ENCODE measurements at places on chromosomes 2 and 18.

DNA sequence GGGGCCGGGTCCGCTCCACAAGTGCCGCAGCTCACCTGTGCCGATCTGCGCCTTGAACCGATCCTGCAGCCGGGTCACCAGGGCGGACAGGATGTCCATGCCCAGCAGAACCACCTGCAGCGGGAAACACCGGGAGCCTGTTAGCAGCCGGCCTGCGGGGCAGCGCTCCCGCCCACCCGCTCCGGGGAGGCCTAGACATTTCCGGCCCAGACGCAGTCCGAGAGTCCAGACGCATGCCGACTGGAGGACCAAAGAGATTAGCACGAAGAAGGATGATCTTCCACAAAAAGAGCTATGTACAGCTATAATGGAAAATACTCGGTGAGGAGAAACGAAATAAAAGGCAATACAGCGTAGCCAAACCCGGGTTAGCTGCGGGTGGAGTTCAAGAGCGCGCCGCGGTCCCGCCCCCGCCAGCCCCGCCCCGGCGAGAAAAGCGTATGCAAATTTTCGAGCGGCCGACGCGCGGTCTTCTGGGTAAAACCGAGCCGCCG, 421 bp upstream of the RNU4ATAC start:
- peak; percentile 89 for DNase-seq

GRCh38 chr2:149463328-149464002, 124.1 kb downstream of the MMADHC start:
- no peak for DNase-seq

GRCh38 chr18:25351280-25351775, 638 bp downstream of the ZNF521 start:
- DNase-seq: no peak

DNA sequence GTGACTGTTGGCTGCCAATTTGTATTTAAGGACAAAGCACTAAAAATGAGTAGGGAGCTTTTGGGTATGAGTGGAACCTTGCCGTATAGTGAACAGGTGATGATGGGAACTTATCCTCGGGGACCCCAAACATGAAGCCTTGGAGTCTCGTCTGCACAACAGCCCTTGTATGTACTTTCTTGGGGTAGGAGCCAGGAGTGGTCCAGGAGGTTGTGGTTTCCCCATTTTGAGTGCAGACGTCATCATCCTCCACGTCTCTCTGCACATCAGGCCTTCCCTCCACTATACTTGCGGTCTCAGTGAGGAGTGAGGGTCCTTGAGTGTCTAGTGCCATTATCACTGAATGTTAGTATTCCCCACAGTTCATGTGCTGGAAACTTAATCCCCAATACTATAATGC, 101.5 kb upstream of the HS6ST1 start:
- no peak for DNase-seq

DNA sequence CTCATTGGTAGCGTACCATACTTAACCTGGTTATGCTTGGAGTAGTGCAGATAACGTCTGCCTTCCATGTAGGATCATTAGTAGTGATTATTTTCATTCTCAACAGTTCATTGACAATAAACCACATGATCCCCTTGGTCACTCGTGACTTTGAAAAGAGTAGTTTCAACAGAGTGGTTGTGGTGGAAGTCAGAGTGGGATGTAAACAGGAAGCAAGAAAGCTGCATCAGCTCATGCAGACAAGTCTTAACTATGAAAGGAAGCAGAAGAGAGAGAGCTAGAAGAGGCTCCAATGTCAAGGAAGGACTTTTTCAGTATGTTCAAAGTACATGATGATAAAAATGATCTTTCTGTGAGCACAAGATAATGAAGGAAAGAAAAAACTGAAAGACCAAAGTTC, 287.4 kb downstream of the MBD2 start:
- DNase-seq: no peak

- no peak for DNase-seq
Observed at GRCh38 chr2:81513328-81513727, 1208.8 kb upstream of the LRRTM1 start.

DNA sequence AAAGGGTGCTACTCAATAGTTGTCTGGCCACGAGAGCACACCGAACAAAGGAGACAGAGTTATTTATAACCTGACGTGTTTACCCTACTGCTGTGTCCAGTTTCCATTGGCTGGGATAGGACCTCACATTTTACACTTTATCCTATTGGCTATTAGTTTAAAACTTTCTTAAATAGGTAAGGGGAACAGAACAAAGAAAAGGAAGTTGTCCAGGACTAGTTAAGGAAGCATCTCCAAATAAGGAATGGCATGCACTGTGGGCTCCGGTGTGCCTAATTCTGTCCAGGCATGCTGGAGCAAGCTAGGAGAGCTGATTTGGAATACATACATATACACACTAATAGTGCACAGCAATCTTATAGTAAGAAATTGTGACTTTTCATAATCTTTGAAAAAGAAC, 72.2 kb downstream of the CAB39 start:
- DNase-seq: no peak

- DNase-seq: peak; percentile 30
Observed at GRCh38 chr2:3959372-3959771, 256.0 kb downstream of the DCDC2C start.

DNA sequence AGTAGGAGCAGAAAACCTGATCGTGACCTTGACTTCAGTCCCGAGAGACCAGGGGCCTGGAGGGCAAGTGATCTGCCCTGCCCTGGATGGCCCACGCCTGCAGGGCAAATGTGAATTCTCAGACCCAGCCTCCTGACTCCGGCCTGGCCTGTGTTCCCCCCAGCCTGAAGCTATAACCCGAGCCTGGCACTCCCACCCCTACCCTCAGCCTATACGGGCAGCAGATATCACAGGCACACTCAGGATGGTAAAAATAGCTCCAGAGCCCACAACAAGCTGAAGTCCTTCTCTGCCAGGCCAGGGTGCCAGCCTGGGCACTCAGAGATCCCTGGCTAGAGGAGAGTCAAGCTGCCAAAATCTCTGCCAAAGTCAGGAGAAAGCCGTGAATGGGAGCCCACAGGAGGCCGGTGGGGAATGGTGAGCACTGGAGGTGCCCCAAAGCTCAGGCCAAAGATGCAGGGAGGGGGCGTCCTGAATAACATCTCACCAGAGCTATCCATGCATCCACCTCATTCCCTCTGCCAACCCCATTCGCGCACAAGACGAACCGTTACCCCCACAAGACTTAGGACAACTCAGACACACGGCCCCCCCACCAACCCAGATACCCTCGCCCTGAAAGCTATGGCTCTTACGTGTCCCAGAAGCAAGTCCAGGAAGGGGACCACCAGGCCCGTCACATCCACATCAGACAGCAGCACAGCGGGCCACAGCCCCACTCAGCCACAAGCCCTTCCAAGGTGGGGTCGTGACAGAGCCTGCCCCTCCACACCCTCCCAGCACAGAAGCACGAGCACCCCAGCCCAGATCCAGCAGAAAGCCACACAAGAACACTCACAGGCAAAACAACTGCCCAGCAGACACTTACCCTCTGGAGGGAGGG, 144.9 kb downstream of the TNS1 start:
- no peak for DNase-seq

DNA sequence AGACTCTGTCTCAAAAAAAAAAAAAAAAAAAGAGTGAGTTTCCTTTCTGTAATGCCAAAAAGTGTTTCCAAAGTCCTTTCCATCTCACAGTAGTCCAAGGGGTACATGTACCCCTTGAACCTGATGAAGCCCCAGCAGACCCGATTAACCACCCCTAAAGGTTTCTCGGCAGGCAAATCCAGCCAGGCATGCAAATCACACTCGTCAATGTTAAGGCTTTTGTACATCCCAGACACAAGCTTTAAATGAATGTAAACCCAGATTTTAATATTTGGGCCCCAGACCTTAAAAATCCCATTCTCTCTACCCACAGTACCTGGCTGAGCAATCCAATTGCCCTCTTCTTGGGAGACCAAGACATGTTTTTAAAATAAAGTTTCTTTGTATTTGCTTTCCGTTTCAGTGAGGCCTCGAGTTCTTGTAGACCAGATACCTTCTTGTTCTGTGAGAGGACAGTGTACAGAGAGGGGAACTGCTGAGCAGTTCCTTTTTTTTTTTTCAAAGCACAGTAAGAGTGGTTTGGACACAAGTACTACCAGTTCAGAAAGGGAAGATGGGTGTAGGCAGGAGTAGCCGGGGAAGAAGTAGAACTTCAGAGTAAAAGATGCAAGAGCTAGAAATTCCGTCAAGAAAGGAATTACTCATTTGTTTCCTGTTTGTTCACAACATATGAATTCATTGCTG, at the start of gene NLRC4:
TSS of gene NLRC4 (minus strand) at position 465 of the 684 bp plus-strand sequence. CDS start 8,111 bp downstream, outside the sequence.
- no peak for DNase-seq

DNA sequence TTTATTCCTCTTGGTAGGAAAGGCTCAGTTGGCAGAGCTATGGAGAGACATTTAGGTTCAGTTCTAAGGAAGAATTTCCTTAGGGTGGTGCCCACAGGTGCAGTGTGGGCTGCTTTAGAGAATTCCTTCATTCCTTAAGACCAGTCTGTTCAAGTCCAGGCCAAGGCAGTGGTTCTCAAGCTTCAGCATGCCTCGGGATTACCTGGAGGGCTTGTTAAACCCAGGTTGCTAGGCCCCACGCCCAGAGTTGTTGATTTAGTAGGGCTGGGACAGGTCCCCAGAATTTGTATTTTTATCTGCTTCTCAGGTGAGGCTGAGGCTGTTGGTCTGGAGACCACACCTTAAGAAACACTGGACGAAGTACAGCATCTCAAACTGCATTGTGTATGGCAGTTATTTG, 68.9 kb downstream of the CERS6 start:
- DNase-seq: no peak

DNA sequence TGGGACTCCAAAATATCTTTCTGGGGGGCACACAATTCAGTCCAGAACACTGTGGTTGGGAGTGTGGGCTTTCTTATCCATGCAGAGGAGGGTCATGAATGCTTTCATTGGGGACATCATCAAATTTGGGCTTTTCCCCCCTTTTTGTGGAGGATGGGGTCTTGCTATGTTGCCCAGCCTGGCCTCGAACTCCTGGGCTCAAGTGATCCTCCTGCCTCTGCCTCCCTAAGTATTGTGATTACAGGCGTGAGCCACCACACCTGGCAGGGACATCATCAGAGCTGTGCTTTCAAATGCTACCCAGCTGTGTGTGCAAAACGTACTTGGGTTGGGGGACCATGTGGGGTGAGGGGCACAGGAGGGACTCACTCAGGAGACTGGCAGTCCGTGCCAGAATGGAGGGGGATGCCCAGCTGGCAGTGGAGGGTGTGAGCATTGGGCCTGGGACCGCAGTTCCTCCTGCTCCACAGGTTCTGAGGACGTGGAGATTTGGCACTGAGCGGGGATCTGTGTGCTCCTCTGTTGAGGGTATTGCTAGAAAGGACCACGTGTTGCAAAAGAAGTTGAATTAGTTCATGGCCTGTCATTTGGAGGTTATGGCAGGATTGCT, 24.4 kb downstream of the EMILIN2 start:
- DNase-seq: no peak

GRCh38 chr2:85438201-85439024, 19.9 kb downstream of the SH2D6 start:
- no peak for DNase-seq

- no peak for DNase-seq
Observed at GRCh38 chr2:231512222-231512621, 18.0 kb downstream of the NMUR1 start.

DNA sequence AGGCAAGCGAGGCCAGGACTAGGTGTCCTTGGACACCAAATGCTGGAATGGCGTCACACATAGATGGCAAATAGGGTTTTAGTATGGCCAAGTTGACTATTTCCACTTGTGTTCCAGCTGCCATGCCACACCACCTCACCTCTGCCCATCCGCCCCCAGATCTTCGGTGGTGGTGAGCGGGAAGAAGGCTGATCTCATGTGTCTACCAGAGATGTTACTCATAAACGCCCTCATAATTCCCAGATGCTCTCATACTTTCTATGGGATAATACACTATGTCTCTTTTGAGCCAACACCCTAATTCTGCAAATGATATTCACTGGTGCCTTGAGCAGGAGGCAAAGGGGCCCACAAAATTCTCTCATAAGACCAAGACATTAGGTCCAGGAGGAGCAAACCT, 281.1 kb upstream of the FN1 start:
- DNase-seq: no peak

DNA sequence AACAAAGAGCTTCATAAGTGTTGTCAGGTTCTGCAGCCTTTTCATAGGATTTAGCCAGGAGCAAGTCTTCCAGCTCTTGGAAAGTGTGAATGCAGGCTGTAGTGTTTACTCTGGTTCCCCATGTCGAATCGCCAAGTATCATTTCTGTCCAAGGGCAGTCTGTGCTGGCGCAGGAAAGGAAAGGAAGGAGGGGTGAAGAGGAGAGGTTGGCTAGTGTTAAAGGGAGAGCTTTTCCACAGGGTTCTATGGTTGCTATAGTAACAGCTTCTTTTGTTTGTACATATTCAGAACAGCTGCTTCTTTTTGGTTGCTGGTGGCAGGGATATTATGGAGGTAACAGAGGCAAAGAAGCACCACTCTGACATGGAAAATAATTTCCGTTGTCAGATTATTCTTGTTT, 69.9 kb downstream of the KCNH7 start:
- peak; percentile 24 for DNase-seq

DNA sequence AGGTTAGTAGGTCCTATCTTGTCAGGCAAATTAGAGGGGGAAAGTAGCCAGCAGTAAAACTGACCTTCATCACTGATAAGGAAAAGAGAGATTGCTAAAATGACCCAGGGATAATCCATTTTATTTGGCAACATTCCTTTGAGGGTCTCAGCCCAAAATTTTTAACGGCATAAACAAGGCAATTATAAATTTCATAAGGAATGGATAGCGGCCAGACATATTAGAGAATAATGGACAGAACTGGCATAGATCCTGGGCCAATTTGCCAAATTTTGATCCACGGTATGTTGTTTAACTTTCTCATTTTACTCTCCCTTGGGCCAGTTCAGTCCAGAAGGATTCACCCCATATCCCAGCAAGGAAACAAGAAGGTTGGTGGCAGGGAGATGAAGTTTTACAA, 170.4 kb upstream of the BCL2L11 start:
- DNase-seq: peak; percentile 82

- no peak for DNase-seq
Observed at GRCh38 chr18:76463872-76464271, 31.2 kb downstream of the ZNF516 start.

DNA sequence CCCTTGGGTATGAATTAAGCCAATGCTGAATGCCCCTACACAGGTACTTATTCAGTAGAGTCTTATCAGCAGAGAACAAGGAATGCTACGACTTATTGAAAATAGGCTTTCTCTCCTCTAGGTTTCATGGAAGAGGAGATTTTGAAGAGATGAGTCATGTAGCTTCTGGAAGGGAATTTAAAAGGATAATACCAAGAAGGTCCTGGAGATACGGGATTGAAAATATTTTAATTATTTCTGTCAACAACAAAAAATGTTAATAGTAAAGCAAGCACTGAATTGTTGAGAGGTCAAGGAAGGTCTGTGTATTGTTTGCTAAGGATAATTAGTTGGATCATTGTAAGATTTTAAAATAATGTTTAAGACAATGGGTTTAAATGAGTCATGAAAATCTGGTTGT, 293.0 kb upstream of the SPHKAP start:
- DNase-seq: no peak

All from lung (tissue), 17 donors.